ENCODE measurements at places on chromosomes 1 and 21.

DNA sequence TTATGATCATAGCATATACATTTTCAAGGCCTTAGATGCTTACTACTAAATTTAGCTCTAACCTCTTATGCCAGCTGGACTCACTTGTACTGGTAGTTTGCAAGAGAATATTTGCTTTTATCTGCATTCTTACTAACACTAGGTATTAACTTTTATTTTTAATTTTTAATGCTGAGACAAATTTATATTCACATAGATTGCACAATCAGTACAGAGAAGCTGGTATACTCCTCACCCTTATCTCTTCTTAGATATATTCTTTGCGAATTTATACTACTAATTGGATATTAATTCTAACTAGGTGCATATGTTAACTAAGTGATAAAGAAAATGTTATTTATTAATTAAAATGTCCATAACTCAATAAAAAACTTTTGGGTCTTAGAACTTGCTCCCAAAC, 561.8 kb upstream of the PRMT6 start:
- DNase-seq = no peak

DNA sequence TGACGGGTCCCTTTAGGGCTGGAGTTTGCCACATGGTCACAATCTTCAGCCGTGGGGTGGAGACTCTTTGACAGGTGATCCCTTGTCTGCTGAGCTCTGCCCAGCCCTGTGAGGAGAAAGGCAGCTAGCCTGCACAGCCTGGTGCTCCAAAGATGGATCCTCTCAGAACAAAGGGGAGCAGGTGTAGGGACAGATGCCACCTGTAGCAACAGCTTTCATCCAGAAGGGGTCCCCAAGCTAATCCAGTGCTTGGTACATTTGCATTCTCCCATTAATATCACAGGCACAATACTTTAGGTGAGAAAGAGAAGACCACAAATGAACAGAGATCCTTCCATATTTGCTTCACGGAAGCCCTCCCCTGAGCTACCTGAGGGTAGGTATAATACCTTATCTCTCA, 93.2 kb downstream of the CCDC185 start:
- DNase-seq = no peak

DNA sequence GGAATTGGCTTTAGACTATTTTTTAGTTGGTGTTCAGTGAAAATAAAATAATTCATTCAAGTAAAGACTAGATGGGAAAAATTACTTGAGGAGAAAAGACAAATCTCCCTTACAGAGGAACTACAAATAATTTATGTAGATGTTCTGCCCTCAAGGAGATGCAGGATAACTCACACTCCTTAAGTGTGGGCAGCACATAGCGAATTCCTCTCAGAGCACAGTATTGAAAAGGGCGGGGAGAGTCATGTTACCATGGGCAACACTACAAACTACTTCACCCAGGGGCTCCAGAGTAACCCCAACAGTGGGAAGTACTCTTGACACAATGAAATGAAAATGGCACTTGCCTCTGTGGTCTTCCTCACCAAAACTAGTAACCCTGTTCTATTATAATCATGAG, 20.6 kb upstream of the LAMC2 start:
- no peak for DNase-seq

- DNase-seq = no peak
These were observed 70.8 kb downstream of the DTL start for GRCh38 chr1:212106286-212106792.

GRCh38 chr1:208537198-208537597, 293.0 kb upstream of the PLXNA2 start:
- DNase-seq = no peak

- DNase-seq = no peak
These were observed 12.1 kb downstream of the EPHA2 start for GRCh38 chr1:16143566-16144324.

GRCh38 chr1:165875171-165875570, 47.8 kb downstream of the UCK2 start:
- DNase-seq = no peak

DNA sequence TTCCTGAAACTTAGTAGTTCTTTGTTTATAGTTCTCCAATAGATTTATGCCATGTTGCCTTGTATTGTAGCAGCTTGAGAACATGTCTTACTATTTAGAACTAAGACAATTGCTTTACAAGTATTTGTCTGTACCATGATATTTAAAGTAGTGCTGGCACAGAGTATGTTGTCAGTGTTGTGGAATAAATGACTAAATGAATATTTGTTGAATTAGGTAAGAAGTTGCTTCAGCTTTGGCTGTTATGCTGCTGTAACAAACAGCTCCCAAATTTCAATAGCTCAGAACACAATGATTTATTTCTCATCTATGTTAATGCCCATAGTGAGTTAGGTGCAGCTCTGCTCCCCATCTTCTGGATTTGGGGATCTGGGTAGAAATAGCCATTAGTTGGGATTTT, 90.2 kb upstream of the VCAM1 start:
- DNase-seq = no peak

- no peak for DNase-seq
These were observed 272.9 kb upstream of the TMEM51 start for GRCh38 chr1:14880456-14881316.

DNA sequence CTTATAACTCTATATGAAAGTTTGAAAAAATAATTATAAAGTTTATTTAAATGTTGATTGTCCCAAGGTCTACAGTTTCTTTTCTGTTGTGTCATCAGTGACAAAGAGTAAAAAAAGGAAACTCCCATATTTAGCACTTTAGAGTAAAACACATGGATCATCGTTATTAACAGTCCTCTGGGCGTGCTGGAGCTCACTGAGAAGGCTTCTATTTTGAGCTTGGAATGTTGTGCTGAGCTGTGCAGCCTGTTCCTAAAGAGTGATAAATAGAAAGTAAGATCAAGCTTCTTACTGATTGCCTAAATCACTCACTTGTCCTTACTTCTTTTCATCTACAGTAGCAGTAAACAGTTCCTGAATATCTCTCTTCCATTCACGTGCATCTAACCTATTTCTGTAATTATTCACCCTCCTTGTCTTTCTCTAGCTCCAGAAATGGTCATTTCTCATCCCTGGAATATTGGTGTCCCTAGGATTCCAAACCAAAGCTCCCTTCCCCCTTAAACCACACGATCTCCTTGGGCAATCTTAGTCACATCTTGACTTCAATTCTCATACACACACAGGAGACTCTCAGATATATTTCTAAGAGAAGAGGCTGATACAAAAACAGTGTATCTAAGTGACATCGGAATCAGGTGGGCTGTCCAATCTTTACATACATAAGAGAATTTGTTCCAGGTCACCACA, 11.9 kb downstream of the GBP5 start:
- no peak for DNase-seq

GRCh38 chr1:62870148-62870547, 86.2 kb downstream of the ATG4C start:
- DNase-seq = no peak

- DNase-seq = no peak
These were observed 576 bp downstream of the SMIM12 start for GRCh38 chr1:34858901-34859445.

DNA sequence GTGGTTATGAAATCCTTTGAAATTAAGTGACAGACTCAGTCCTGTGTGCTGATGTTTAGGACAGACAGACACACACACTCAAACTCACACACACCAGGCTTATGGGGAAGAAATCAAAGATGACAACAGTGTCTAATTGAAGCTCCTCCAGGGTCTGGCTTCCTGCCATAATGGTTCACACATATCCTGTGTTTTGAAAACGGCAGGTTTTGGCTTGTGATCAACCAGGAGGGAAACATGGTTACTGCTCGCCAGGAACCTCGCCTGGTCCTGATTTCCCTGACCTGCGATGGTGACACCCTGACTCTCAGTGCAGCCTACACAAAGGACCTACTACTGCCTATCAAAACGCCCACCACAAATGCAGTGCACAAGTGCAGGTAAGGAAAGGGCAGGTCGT, 4.6 kb downstream of the MTARC1 start:
- DNase-seq = no peak

DNA sequence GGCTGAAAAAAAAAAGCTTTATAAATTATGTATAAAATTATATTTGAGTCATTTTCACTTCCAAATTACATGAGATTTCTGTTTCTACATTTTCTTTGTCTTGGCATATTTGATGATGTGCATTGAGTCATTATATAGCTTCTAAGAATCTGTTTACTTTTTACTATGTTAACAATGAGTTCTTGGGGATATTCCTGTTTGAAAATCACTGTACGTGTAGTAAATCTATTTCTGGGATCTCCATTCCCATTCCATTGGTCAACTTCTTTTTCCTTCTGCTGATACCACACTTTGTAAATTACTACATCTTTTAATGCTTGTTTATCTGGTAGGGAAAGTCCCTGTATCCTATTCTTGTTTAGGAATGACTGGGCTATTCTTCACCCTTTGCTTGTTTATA, 43.6 kb downstream of the TNFRSF9 start:
- no peak for DNase-seq

- DNase-seq = no peak
These were observed 47.1 kb upstream of the ATP1A1 start for GRCh38 chr1:116325922-116326321.

- DNase-seq = no peak
These were observed 34.5 kb upstream of the BCAR3 start for GRCh38 chr1:93716163-93716562.

DNA sequence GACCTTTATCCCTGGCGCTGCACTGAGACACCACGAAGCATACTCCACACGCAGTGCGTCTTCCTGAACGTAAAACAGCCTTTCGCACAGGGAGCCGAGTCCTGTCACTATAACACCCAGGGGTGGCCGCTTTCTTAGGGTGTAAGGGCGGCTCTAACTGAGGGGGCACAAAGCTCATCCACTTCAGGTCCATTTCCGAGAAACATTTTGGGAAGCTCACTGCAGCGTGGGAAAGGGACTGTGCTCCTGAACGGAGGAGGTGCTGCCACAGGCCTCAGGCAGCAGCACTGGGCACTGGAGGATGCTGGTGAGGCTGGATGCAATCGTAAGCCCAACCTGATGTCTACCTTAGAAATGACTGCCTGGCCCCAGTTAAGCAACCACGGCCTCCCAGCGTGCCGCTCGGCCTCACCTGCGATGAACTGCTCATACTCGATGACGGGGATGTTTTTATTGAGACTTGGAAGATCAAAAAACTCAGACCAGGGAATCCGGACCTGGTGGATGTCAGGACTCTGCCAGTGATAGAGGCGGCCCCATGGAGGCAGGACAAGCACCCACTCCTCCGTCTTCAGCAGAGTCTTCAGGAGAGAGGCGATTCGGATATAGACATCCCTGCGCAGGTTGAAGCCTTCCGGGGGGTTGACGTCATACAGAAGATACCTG, 2.3 kb downstream of the POFUT2 start:
- no peak for DNase-seq

DNA sequence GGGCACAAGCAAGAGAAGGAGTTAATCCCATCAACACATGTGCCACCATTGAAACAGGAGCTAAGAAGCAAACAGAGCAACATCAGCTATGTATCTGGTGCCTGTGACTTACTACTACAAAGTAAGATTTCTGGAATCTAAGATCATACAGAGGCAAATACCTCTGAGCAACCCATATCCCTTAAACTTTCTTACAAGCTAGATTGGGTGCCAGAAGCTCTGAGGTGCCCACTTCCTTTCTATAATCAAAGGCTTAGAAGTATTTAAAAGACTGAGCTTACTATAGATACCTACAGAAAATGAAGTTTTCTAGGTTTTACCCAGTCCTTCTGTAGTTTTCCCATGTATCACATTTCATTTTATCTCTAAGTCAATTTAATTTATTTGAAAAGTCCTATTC, 44.4 kb upstream of the ADAM30 start:
- DNase-seq = no peak

DNA sequence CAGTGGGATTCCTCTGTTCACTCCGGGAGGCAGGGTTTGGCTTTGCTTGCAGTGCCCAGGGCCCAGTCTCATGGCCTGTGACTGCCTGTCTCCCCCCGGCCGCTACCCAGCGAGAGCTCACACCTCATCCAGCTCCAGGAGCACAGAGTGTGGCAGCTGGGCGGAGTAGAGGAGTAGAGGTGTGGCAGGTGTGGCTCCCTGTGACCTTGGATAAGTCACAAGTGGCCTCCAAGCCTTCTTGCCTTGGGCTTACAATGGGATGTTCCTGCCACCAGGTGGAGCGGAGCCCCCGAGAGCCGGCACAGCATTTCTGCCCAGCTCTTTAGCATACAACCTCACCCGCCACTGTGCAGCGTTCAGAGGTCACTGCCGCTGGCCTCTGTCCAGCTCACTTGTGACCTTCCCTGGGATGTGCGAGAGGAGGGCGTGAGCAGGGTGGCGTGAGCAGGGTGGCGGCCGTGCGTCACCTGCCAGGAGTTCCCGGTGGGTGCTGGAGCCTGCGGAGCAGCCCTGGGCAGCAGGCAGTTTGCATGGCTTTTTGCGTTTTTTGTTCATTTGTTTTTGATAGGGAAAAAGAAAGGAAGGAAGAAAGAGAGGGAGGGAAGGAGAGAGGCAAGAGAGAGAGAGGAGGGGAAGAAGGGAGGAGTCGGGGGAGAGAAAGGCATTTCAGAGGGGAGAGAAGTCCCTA, 42.4 kb downstream of the CRYAA start:
- DNase-seq = no peak

DNA sequence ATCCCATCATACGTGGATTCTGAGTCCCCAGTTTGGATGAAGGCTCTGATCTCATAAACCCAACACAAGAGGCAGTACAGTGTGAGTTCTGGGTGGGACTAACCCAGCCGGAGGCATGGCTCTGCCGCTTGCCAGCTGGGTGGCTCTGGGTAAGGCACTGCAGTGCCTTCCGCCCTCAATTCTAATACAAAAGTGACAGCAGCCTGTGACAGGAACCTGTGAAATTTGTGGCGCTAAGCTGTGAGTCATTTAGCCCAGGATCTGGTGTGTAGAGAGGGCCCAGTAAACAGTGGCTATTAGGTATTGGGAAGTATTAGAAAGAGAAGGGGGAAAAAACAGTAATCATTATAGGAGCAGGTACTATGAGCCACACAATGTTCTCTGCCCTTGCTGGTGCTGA, 23.3 kb downstream of the HSPG2 start:
- DNase-seq = no peak

- DNase-seq = no peak
These were observed 106.9 kb downstream of the ZNF281 start for GRCh38 chr1:200302921-200303290.

- DNase-seq = no peak
These were observed 11.1 kb downstream of the PTPN14 start for GRCh38 chr1:214540324-214540723.

GRCh38 chr21:32348604-32349332, 44.0 kb downstream of the URB1 start:
- DNase-seq = no peak

DNA sequence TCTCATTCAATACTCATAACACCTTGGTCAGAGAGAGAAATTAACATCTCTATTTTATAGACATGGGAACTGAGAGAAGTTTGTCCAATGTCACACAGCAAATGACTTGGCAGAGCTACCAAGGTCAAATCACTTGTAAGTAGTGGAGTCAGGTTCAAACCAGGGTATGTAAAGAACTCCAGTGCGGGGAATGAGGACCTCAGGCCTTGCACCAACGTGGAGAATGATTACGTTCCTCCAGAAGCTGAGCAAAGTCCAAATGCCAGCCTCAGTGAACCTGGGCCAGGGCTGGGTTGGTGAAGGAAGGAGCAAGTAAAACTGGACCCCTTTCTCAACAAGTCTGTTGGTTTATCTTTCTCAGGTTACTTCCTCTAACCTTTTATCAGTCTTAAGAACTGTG, 1.8 kb upstream of the CSF1 start:
- DNase-seq = no peak
